ENCODE measurements at places on chromosomes 6 and 20.

GRCh38 chr20:35499271-35499670 is 30.2 kb downstream of the C20orf173 start:
- DNase-seq: no peak

DNA sequence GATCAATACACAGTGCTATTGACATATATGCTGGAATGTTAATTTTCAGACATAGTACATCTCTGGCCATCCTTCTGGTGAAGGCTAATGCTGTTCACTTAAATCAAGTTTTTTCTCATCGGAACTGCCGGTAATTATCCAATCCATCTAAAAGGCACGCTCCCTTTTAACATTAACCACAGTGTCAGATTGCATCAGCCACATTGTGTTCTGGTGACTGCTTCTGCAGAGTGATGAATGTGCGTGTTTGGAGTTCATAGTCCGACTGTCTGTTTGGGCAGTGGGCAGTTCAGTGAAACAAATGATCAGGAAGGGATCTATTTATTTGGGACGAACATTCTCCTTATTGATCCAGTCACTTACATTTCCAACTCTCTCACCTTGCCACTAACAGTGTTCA is 49.5 kb downstream of the SOBP start:
- no peak for DNase-seq

GRCh38 chr6:170006900-170007467 is 255.6 kb downstream of the ERMARD start:
- DNase-seq: no peak

GRCh38 chr20:17863577-17864292 is 104.9 kb downstream of the SNX5 start:
- no peak for DNase-seq

- no peak for DNase-seq
These were observed 266.0 kb downstream of the ALDH8A1 start for GRCh38 chr6:134683783-134684422.

GRCh38 chr6:76134651-76135050 is 62.2 kb upstream of the IMPG1 start:
- no peak for DNase-seq

GRCh38 chr20:43955750-43956191 is 41.1 kb downstream of the TOX2 start:
- DNase-seq: no peak

- no peak for DNase-seq
These were observed 4.8 kb upstream of the MRPS10 start for GRCh38 chr6:42222448-42222847.

DNA sequence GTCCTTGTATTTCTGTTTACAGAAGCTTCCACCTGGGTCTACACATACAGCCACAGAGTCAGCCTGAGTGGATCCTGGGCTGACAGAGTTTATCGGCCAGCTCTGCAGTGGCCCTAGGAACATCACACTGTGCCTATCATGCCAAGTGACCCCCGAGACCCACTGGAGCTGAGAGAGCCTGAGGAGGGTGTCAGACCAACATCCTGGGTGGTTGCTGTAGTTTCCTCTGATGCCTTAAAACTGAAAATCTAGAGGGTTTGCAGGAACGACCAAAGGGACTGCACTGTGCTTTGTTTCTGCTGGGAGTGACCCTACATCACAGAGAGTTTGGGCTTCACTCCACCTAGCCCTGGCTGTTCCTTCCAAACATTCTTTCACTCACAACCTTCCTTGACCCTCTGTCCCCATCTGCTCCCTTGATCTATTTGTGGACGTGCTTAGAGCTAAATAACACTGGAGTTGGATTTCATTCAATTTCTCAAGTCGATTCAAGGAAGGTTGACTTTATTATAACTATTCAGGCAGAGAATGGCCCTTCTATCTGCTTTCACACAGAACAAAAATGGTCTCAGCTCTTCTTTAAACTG is 18.1 kb downstream of the MYLK4 start:
- DNase-seq: no peak

- no peak for DNase-seq
These were observed 77.2 kb downstream of the LINC00237 start for GRCh38 chr20:21028921-21029320.

GRCh38 chr20:1423625-1424106 is 30.8 kb upstream of the FKBP1A start:
- peak; percentile 5 for DNase-seq

DNA sequence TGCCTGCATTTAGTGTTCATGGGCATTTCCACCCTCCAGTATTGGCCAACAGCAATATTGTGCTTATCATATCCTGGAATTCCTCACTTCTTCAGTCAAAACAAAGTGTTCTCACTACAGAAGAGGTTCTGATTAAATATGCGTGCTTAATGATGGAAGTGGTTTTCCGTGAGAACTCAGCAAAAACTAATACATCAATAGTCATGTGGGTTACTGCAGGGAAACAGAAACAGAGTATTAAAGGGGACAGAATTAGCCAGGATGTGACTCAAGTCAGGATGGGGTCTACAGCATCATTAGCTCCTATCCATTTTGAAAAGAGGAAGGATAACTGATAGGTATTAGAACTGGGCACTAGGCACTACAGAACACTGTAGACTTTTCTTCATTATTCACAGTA is 384.6 kb downstream of the CDKAL1 start:
- no peak for DNase-seq

- no peak for DNase-seq
These were observed 53.4 kb downstream of the STK4 start for GRCh38 chr20:45019762-45020123.

GRCh38 chr20:40493549-40493948 is 195.5 kb downstream of the MAFB start:
- DNase-seq: no peak

Measured in stimulated activated CD4-positive, alpha-beta T cell treated with anti-CD3 and anti-CD28 coated beads, Interleukin-15, amount 100 ng/mL, for 48 hours (primary cell).